NCI-H1048 (cell line): ENCODE measurements at places on chromosomes 5 and 9.

DNA sequence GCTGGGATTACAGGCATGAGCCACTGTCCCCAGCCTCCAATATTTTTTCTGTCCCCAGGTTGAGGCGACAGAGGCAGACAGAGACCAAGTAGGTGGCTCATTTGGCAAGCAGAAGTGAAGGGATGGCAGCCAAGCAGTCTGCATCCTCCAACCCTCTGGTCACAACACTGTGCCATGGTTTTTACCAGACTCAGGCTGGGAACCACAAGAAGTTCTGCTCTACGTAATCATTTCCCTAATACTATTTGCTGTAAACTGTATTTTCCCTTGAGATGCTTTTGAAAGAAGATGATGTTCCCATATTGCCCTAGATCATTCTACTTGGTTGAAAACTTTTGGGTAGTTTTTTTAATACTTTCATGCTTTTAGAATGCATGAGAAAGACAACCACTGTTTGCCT is 40.5 kb downstream of the PTTG1 start:
- no peak for DNase-seq

DNA sequence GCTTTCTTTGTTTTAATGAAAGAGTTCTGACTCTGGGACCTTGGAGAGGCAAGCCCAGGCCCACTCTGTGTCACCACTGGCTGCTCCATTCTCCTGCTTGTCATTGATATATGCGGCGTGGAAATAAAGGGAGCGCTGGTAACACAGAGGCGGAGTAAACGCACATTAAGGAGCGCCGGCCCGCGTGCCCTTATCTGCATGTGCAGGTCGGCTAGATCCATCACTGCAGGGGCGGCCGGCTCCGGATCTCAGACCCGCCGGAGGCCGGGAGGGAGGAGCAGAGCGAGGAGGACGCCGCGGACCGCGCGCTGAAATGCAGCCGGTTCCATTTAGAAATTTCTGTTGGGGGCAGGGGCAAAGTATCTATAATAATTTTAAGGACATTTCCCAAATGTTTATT is 70.8 kb downstream of the MRPL36 start:
- no peak for DNase-seq

DNA sequence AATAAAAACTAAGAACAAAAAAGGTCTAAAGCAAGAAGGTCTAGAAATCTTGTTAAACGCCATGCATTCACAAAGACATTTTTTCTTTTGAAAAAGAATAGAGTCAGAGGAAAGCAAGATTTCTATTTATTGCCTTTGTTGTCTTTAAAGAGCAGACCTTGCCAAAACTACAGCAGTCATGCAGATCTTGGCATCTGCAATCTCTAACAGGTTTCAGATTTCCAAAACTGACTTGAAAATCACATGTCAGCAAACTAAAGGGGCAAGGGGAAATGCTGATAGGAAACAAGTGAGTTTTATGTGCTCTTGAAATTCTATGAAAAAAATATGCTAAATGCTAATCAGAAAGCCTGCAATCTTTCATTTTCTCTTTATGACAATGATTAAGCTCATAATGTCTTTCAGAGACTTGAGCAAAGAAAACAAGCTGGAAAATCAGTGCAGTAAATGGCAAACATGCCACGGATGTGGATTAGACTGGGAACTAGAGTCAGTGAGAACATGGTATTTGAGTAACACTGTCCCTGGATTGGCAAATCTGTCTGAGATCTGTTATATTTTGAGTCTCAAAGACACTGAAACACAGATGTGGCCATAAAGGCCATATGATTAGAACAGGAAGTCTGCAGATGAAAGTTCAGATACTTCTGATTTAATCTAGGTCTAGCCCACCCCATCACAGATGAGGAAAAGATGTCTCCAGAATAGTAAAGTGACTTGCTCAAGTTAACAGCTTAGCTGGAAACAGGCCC is 361.4 kb upstream of the RPS23 start:
- DNase-seq, result no peak

DNA sequence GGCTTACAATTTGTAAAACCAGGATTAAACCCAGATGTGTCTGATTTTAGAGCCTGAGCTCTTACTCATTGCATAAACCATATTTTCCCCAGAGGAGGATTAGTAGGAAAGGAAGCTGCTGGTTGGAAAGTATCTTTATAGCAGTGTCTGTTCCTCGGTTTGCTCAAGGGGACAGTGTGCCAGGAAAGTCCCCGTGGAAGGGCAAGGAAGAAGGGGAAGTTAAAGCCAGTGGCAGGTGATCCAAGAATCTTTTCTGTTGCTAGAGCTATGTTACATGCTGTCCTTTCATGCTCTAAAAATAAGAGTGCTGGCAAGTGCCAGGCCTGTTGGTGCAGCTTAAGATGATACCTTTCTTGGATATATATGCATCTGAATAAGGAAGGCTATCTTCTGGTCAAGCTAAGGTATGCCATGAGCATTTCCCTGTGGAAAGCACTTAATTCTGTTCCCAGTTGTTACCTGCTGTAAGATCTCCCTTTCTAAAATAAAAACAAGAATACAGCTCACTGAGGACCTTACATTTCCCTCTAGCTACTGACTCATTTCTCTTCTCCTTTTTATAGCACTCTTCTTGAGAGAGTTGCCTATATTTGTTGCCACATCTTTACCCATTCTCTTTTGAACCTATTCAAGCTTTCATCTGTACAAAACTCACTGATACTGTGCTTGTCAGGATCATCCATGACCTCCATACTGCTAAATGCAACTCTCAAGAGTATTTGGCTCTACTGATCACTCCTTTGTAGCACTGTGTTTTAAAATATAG is 8.0 kb downstream of the PDCD1LG2 start:
- no peak for DNase-seq

DNA sequence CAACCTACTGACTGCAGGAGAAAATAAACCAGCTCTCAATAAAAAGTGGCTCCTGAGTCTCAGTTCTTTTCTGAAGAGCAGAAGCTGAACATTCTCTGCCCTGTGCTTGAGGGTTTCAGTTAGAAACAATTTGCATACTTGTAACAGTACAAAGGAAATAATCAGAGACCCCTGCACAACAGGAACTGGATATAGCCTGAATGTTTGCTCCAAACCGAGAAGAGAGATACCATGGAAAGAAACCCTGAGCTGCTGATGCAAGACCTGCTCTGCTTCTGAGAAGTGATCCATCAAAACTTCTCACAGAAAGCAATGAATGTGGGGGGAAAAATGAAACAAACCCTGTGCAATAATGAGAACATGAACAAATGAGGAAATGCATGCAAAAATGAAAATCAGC is 592.9 kb downstream of the SEMA5A start:
- no peak for DNase-seq

DNA sequence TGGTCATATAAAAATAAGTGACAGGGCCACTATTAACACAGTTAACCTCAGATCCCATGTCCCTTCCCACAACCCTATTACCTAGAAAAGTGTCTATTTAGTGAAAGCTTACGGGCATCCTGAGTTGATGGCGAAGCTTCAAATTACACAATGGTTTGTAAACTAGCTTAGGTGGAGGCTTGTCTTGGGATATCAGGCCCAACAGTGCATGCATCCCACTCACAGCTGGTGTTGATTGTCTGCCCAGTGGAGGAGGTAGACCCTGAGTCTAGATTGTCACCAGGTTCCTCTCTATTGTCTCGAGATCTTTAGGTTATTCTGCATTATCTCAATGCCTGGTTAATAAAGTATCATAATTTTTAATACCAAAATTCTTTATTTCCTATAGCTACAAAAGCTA is 30.4 kb downstream of the PRELID2 start:
- DNase-seq, result no peak

GRCh38 chr5:143403334-143403592 is 223 bp downstream of the NR3C1 start:
- DNase-seq, result no peak

DNA sequence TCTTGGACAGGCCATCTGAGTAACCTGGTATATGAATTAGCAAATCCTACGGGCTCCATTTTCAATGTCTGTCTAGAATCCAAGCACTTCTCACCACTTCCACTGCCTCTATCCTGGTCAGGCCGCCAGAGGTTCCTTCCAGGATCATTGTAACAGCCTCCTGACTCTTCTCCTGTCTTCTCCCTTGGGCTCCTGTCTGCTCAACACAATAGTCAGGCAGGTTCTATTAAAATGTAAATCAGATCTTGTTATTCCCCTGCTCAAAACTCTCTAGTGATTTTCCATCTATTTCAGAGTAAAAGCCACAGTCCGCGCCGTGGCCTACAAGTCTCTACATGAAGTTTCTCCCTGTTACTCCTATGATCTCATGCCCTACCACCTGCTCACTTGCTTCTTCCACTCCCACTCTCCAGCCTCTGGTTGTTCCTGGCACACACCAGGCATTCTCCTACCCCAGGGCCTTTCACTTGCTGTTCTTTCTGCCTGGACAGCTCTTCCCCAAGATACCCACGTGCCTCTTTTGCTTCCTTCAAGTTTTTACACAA is 21.7 kb downstream of the ZNF366 start:
- no peak for DNase-seq

- DNase-seq, result no peak
These were observed 96.6 kb downstream of the VCAN start for GRCh38 chr5:83568186-83568585.

DNA sequence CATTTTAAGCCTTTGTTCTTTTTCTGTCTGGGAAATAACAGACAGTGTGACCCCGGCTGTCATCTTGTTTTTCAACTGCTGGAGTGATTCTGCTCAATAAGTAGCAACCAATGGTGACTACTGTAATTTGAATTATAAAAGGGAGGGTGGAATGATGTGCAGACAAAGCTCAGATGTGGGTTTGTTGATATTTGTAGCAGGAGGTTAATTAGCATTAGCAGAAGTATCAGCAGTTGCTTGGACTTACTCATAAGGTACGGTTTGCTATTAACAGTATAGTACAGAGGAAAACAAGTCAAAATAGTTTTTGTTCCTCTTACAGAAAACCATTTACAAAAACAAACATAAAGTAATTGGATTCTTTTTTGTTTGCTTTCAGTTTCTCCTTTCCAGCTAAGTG is 140.4 kb downstream of the TUSC1 start:
- DNase-seq, result no peak

DNA sequence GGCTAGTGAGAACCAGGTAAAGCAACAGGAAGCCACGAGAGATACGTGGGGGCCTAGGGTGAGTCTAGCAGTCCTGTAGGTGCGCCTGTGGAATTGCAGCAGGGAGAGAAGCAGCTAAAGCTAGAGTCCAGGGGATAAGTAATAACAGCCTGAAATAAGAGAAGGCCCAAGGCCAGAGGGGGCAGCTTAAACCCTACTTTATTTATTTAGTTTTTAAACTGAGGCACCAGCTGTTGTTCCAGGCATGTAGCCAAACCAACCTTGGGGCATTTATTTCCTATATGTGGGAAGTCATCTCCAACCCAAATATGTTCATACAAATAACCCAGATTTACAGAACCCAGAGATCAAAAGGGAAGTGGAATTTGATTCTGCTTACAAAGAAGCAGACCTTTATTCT is 93.5 kb downstream of the GLDC start:
- DNase-seq, result no peak

- DNase-seq, result no peak
These were observed 101.1 kb downstream of the LMNB1 start for GRCh38 chr5:126878085-126878484.

DNA sequence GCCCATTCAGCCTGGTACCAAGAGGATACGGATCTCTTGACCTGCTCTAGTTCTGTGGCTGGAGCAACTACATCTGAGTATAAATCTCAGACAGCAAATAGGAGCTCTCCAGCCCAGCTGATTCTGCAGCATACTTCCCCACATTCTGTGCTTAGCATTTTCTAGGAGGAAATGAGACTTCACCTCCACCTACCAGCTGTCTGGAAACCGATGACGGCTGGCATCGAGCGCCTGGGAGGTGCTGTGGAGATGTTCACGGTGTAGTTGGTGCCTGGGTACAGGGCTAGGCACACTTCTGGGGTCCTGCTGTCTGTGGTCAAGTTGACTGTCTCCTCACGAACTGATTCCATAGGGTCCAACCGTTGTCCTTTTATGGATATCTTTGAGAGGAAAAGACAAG is 63.6 kb downstream of the SUSD1 start:
- DNase-seq, result no peak

DNA sequence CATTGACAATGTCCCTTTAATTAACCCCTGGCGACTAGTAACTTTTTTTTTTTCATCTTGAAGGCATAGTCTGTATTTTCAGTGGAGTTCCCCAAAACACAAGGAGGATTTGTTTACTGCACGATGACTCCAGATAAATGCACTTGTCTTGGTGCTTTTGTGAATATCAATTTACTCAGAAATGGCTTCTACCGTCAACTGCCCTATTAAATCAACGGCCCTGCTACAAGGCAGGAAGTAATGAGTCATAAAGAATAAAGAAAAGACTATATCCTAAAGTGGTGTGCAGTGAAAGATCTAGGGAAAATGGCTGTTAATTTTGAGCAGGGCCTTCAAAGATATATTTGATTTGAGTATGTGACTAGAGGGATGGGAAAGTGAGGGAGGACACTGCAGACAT is 388.3 kb upstream of the CHD1 start:
- no peak for DNase-seq

DNA sequence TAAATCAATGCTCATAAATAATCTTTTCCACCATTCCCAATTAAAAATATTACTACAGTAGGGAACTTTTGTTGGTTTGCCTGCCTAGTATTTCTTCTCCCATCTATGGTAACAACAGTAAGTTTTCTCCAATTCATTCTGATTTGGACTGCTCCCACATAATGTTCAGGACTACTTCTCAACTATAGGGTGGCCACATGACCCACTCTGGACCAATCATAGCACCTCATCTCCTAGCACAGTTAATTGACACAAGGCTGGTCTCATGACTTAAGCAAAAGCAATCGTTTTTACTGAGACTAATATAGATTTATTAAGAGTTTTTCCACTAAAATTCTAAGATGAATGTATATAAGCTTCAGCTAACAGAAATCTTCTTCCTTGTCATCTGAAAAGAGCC is 28.7 kb upstream of the SLCO6A1 start:
- DNase-seq, result no peak

DNA sequence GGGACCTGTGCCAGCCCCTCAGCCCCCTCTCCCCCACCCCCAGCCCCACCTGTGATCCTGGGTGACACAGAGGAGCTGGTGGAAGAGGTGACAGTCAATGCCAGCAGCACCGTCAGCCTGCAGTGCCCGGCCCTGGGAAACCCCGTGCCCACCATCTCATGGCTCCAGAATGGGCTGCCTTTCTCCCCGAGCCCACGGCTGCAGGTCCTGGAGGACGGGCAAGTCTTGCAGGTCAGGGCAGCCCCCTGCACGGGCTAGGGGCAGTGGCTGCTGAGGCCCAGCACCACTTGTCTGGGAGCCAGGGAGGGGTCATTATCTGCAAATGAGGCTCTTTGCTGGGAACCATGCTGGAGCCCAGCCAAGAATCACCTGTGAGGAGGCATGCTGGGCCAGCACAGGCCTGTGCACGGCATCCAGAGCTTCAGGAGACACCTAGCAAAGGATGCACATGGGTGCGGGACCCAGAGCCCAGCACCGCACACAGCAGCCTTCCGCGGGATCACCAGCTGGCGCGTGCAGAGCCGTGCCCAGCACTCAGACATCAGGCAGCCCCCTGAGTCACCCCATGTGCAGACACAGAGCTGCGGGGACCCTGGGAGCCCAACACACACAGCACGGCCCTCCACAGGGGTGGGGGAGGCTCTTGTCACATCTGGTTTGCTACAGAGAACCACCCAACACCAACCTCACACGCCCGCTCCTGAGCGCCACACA is 62.0 kb upstream of the ASS1 start:
- no peak for DNase-seq
